ENCODE measurements at places on chromosomes 12 and 14.

- peak overlapping the region; percentile 77 for H3K27ac ChIP-seq
- DNase-seq: no peak
- H3K27me3 ChIP-seq: no peaks in the 10 kb centered on the region
- peaks cover 37% of the 10 kb centered on the region for H3K4me1 ChIP-seq
- peaks cover 73% of the 10 kb centered on the region for H3K36me3 ChIP-seq
Measured at GRCh38 chr14:21505012-21505553, 6.1 kb downstream of the METTL3 start.

DNA sequence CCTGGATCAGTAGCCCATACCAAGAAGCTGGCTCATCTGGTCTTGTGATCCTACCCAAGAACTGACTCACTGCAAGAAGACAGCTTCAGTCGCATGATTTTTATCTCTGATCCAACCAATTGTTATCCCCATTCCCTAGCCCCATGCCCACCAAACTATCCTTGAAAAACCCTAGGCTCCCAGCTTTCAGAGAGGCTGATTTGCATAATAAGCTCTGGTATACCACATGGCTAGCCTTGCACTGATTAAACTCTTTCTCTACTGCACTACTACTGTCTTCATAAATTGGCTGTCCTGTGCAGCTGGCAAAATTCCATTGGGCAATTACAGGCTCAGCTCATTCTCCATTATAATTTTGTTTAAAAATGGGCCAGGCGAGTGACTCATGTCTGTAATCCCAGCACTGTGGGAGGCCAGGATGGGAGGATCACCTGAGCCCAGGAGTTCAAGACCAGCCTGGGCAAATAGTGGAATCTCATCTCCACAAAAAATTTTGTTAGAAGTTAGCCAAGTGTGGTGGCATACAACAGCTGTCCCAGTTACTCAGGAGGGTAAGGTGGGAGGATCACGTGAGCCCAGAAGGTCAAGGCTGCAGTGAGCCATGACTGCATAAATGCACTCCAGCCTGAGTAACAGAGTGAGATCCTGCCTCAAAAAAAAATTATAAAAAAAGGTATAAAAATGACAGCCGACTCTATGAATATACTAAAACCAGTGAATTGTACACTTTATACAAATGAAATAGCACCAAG is 76.7 kb upstream of the EIF5 start:
- H3K36me3 ChIP-seq: no peaks in the 10 kb centered on the region
- no peak overlapping the region for H3K4me3 ChIP-seq
- H3K27me3 ChIP-seq: peaks cover 11% of the 10 kb centered on the region
- H3K4me1 ChIP-seq: peaks cover 4% of the 10 kb centered on the region
- DNase-seq: no peak

DNA sequence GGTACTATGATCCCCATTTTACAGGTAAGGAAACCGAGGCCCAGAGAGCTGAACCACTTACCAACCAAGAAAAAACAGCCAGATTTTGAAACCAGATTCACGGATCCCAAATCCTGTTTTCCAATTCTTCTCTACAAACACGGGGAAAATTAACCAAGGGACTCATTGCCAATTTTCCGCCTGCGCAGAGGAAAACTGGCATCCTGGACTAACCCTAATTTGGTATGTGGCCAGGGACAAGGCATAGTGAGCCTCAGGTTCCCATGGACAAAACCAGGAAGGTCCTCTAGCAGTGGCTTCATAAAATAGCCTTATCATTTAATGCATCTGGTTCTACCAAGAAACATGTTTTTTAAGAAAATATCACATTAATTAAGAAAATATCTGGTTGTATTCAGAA is 517.3 kb downstream of the MED13L start:
- H3K4me3 ChIP-seq: no peak overlapping the region
- H3K36me3 ChIP-seq: no peaks in the 10 kb centered on the region
- H3K4me1 ChIP-seq: no peaks in the 10 kb centered on the region
- DNase-seq: no peak

- DNase-seq: no peak
- no peak overlapping the region for H3K27ac ChIP-seq
- peaks cover 2% of the 10 kb centered on the region for H3K4me1 ChIP-seq
- H3K36me3 ChIP-seq: no peaks in the 10 kb centered on the region
Measured at GRCh38 chr14:104863923-104864266, 1.2 kb upstream of the CEP170B start.

- peaks cover 27% of the 10 kb centered on the region for H3K36me3 ChIP-seq
- peak overlapping the region; percentile 28 for H3K27ac ChIP-seq
- H3K27me3 ChIP-seq: no peaks in the 10 kb centered on the region
Measured at GRCh38 chr12:56434828-56435227, 14.4 kb downstream of the TIMELESS start.

GRCh38 chr12:53916788-53917655 is 21.6 kb upstream of the HOXC13 start:
- H3K27ac ChIP-seq: no peak overlapping the region
- no peaks in the 10 kb centered on the region for H3K36me3 ChIP-seq
- no peak overlapping the region for H3K4me3 ChIP-seq
- H3K27me3 ChIP-seq: peaks cover 57% of the 10 kb centered on the region
- no peaks in the 10 kb centered on the region for H3K4me1 ChIP-seq

- peaks cover 2% of the 10 kb centered on the region for H3K4me1 ChIP-seq
- DNase-seq: no peak
- H3K27ac ChIP-seq: no peak overlapping the region
- H3K27me3 ChIP-seq: no peaks in the 10 kb centered on the region
- peaks cover 5% of the 10 kb centered on the region for H3K36me3 ChIP-seq
- H3K4me3 ChIP-seq: no peak overlapping the region
Measured at GRCh38 chr12:119957135-119957534, 31.9 kb upstream of the BICDL1 start.

DNA sequence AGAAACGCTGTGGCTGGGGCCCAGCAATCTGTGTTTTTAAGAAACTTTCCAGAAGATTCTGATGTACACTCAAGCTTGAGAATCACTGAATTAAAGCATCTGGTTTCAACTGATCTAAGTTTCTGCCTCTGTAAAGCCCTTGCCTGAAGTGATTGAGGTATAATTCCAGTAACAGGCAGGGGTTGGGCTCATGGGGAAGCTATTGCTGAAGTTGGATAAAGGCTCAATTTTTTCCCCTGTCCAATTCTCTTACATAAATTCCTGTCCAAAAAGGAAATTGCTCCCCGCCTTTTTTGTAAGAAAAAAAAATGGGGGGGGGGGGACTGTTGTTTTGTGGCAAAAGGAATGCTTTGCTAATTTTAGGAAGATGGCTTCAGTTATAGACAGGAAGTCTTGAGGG is 337.4 kb downstream of the NUAK1 start:
- no peaks in the 10 kb centered on the region for H3K4me1 ChIP-seq
- DNase-seq: no peak
- H3K27ac ChIP-seq: no peak overlapping the region
- no peaks in the 10 kb centered on the region for H3K36me3 ChIP-seq
- no peak overlapping the region for H3K4me3 ChIP-seq

DNA sequence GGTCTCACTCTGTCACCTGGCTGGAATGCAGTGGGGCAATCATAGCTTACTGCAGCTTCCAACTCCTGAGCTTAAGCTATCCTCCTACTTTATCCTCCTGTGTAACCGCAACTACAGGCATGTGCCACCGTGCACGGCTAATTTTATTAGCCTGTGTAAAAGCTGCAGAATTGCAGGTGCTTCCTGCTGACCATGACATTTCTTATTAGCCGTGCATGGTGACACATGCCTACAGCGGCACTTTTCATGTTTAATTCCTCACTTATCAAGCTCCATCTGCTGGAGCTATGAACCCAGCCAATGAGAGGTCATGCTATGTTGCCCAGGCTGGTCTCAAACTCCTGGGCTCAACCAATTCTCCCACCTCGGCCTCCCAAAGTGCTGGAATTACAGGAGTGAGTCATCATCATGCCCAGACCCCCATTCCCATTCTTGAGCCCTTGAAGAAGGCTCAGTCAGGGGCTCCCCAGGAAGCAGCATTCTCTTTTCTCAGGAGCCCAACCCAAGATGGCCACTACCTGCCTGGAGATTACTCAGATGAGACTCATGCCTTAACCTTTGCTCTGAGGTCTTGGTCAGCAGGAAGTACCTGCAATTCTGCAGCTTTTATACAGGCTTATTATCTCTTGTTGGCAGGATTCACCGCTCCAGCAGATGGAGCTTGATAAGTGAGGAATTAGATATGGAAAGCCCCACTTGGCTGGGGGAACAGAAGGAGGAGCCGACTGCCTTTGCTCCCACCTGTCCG is 503.2 kb downstream of the MED13L start:
- H3K27ac ChIP-seq: no peak overlapping the region
- no peaks in the 10 kb centered on the region for H3K27me3 ChIP-seq
- no peak overlapping the region for H3K4me3 ChIP-seq

All from activated T-helper 2 cell treated with anti-CD3 and anti-CD28 coated beads, Interferon-gamma antibody, Interleukin-2, Interleukin-4, amounts not matched to agents 10 μg/mL and 5 μg/mL and 100 μg/mL, durations not matched to agents 14 hours and 24 hours and 36 hours (primary cell).